ENCODE measurements at places on chromosomes 5 and 9.

GRCh38 chr5:141872496-141873356 is 5.5 kb downstream of the PCDH1 start:
- DNase-seq: no peak

DNA sequence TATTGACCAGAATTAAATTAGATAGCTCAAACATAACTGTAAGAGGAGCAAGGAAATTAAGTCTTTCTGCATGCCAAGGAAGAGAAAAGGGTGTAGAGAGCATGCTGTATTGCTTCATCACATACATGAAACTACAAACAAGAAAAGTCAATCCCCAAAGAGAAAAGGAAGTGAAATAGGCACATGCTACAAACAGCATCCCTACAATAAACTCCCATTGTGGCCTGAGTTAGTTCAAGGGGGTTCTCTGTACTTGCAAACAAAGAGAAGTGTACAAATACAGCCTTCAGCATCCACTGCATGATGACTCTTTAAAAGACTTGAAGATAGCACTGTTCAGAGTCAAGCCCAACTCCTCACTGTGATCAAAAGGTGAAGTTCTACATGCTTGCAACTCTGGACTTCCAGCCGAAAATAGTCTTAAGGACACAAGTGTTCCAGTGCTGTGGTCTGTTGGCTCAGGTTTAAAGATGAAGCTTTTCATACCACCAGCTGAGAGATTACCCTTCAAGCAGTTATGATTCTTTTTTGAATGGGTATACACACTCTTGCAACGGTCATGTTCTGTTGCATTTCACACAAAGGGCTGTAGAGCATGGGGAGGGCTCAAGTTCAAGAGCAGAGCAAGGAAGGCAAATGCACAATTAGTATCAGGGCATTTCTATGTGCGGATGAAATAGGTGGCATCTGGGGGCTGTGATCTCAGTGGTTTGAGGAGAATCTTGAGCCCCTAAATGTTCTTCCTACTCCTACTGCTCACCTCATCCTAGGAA is 534.5 kb downstream of the EBF1 start:
- peak; percentile 27 for DNase-seq

GRCh38 chr5:138952962-138953361 is 77.8 kb upstream of the LRRTM2 start:
- no peak for DNase-seq

- DNase-seq: no peak
These were observed 41.9 kb upstream of the NEURL1B start for GRCh38 chr5:172599204-172599567.

DNA sequence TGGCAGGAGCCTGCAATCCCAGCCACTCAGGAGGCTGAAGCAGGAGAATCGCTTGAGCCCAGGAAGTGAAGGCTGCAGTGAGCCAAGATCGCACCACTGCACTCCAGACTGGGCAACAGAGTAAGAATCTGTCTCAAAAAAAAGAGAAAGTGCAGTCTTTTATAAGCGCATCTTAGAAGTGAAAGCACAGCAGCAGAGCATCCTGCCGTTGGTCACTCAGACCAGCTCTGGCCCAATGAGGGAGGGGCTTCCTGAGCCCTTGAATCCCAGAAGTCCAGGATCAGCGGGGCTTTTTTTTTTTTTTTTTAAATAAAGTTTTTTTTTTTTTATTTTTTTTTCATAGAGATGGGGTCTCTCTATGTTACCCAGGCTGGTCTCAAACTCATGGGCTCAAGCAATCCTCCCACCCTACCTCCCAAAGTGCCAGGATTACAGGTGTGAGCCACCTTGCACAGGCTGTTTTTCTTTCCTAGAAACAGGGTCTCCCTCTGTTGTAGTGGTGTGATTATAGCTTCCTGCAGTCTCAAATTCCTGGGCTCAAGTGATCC is 42.3 kb downstream of the NAIF1 start:
- DNase-seq: no peak

DNA sequence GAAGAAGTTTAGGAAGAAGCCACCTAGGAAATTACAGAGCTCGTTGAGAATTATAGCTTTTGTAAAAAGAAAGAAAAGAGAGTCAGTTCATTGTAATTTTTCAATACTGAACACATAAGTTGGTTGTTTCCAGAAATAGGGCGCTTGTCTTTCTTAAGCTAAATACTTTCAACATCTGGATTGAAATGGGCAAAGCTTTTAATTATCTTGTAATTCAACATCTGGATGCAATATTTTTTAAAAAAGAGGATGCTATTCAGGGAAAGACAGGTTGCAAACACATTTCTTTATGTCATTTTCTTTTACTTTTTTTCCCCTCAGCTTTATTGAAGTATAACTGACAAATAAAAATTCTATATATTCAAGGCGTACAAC is 100.7 kb upstream of the TRPC7 start:
- no peak for DNase-seq

GRCh38 chr9:21336457-21336856 is 1.3 kb upstream of the KLHL9 start:
- no peak for DNase-seq

- no peak for DNase-seq
These were observed 264.7 kb downstream of the NPR3 start for GRCh38 chr5:32975656-32976375.

GRCh38 chr5:123673107-123673506 is 161.1 kb downstream of the CSNK1G3 start:
- no peak for DNase-seq

GRCh38 chr5:110590187-110590586 is 136.3 kb downstream of the TMEM232 start:
- peak; percentile 2 for DNase-seq

- no peak for DNase-seq
These were observed 19.8 kb downstream of the PCDHAC2 start for GRCh38 chr5:140986117-140986521.

GRCh38 chr5:124342584-124342983 is 403.9 kb downstream of the ZNF608 start:
- no peak for DNase-seq

DNA sequence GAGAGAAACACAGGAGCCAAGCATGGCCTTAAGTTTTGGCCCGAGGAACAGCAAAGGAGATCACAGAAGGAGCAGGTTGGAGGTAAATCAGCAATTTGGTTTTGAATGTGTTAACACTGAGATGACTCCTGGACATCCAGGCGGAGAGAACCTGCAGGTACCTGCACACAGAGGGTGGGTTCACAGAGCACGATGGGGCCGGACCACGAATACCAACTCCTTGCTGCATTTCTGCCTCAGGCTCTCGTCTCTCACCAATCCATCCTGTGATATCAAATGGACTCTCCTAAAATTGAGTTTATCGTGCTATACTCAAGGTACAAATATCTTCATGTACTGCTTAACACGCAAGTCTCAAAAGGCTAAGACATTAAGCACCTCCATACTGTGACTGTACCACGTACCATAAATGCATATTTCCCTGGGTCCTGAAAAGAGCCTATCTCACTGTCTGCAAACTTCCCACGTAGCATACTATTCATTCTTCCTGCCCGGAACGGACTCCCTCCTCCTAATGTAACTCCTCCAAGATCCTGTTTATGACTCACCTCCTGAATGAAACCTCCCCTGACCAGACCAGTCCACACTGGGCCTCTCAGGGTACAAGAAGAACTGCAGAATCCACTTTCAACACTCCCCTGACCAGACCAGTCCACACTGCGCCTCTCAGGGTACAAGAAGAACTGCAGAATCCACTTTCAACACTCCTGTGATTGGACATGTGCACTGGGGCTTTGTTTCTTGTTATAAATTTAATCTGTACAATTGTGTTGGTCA is 380.8 kb upstream of the RFX3 start:
- DNase-seq: no peak

DNA sequence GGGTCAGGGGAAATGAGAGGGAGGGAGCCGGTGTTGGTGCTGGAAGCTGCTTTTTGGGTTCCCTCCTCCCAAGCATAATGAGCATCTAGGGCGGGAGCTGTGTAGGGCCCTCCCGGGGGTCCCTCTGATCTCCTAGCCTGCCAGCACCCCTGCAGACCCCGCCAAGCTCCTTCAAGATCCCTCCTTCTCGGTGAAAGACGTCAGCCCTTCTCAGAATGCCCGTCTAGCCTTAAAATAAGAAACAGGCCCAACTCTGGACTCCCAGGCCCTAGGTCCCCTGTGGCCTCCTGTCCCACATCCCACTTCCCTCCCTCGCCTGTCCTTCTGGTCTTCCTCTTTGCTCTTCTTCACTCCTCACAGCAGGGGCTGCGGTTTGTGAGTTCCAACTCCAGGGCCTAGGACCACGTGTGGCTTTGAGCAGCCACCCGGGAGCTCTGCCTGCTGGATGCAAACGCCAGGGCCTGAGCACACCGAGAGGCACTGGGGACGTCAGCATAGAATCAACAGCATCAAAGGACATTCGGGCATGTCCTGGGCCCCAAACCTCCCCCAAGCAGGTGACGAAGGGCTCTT is 8.8 kb upstream of the SCGB3A1 start:
- no peak for DNase-seq

DNA sequence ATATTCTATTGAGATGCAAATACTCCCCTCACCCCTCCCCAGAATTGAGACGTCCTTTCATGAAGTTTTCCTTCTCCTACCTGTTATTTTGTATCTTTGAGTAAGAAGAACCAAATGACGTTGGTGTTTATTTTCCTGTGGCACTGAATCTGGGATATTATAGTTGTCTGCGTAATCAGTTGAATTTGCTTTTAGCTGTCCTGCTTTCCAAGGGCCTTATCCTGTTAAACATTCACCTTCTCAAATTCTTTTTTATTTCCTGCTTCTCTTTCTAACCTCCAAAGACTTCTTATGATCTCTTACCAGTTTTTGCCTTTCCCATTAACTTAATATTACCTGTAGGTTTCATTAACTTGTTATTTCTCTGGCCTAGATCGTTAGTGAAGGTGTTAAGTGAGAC is 1254.9 kb upstream of the WWC1 start:
- no peak for DNase-seq

DNA sequence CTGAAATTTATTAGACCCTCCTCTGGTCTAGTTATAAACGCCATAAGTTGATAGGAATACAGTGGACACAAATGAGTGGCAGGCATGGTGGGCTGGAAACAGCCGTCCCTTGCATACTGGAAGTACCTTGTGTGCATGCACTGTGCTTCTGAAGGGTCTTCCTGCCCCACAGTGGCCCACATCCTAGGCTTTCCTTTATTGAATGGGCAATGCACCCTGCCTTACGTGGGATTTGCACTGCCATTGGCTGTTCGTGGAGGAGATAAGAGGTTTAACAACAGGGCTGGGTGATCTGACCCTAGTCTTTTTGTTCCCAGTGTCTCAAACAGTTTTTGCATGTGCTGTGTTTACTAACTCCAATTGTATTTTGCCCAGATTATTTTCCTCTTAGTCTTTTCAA is 480.8 kb downstream of the GADD45G start:
- no peak for DNase-seq

DNA sequence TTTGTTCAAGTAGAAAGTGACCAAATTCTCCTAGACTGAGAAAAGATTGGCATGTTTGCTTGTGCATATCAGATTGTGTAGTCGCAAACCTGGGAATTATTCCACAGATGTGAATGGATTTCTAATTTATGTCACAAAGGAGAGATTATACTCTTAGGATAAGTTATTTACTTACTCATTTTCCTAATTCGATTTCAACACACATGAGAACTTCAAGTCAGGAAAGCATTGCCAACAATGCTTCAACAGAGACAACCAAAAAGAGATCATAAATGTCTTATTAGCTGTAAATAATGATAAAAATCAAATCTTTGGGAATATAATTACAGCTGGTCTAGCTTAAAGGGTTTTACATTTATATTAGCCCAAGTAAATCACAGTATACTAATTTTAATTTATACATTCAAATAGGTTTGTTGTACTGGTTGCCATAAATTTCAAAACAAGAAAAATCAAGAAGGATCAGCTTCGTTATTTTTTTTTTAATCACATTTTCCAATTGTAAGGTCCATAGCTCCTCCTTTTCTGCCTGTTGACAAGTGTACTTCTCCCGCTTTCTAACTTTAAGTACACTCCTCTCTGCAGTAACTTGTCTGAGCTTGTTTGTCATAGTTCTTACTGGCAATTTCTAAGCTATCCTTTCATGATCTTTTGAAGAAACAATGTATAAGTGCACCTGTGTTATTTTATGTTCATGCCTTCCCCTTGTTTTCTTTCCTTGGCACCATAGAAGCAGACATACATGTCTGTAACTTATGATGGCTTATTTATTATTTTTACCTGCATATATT is 246.6 kb downstream of the DEPDC1B start:
- no peak for DNase-seq

GRCh38 chr9:115629879-115630840 is 512.2 kb upstream of the TNC start:
- no peak for DNase-seq

GRCh38 chr9:126860757-126861466 is 473 bp downstream of the ZBTB34 start:
- DNase-seq: peak; percentile 49

GRCh38 chr5:168136340-168136739 is 155.1 kb upstream of the WWC1 start:
- DNase-seq: no peak

DNA sequence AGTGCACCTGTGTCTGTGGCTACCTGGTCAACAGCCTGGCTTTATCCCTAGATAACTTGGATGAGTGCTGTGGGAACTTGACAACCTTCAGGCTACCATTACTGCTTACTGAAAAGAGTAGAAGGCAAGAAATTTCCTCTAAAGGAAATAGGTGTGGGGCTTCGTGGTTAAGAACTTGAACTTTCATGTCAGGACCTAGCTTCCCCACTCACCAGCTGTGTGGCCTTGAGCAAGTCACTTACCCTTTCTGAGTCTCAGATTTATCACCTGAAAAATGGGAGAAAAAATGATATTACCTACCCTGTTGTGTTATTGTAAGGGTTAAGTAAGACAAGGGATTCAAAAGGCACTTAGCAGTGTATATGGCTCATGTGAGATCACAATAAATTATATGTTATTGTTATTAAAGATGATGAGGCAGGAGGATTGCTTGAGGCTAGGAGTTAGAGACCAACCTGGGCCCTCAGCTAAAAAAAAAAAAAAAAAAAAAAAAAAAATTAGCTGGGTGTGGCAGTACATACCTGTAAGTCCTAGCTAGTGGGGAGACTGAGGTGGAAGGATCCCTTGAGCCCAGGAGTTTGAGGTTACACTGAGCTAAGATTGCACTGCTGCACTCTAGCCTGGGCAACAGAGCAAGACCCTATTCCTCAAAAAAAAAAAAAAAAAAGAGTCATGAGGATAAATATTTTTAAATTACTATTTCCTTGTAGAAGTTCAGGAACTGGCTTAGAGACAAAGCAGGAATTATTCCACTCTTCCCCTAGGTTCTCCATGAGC is 97.0 kb upstream of the SPRY4 start:
- DNase-seq: no peak

DNA sequence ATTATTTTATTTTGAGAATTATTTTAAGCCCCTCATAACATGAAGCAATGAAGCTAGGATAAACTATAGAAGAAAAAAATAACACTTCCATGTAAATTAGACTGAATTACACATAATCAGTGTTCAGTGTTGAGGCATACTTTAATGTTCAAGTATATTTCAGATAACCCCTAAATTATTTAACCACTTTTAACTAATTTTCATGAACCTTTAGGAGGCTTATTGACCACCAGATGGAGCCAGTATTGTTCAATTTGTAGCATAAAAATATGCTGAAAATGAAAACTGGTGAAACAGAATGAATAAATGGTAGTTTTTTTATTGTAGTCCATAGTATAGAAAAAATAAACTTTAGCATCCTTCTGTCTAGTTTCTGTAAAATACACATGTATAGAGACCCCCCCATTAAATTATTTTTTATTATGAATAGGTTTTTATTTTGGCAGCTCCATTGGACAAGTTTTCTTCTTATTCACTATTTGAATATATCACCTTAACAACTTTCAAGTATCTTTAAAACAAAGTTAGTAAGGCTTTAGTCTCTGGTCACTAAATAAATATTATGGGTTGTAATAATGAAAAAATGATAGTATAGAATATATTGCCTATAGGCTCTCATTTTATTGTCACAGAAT is 190.1 kb downstream of the CWC27 start:
- peak; percentile 40 for DNase-seq

All from B cell (primary cell).